Upper lobe of left lung (tissue), 6 donors: ENCODE measurements at places on chromosomes 7 and 10. TPM values are rescaled to one million over a fixed set of nuclear protein-coding genes. Genes with fewer than 3 reads are reported as not detected.

GRCh38 chr7:146542101-146542500 is 425.5 kb downstream of the CNTNAP2 start:
- H3K36me3 ChIP-seq: no peaks in the 10 kb centered on the region
- H3K27me3 ChIP-seq: no peaks in the 10 kb centered on the region
- DNase-seq: no peak
- H3K4me3 ChIP-seq: no peak overlapping the region

The TBATA gene
- not detected for total RNA-seq

DNA sequence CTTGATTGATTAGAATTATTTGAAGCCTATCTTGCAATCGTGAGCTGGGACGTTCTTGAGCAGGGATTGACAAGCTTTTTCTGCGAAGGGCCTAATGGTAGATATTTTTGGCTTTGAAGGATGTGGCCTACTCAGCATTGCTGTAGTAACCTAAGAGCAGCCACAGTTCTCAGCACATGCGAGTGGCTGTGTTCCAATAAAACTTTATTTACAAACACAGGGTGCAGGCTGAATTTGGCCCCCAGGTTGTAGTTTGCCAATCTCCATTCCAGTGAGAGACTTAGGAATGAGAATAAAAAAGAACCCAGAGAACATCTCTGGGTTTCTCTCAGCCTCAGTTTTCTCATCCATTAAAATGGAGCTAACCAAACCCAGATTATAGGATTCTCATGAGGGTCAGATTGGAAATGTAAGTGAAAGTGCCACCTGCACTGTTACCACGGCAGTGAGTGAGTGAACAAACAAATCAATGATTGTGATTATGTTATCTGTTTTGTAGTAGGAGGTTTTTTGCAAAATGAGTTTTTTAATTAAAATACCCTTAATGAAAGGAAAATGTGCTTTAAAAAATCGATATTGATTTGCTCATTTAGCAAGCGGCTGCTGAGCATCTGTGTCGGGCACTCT is 664.0 kb downstream of the SDK1 start:
- no peaks in the 10 kb centered on the region for H3K4me1 ChIP-seq
- H3K36me3 ChIP-seq: no peaks in the 10 kb centered on the region
- no peak for DNase-seq
- H3K27me3 ChIP-seq: no peaks in the 10 kb centered on the region

The LRRN3 gene
- total RNA-seq: 0.89 TPM

The CYP3A7 gene
- total RNA-seq: 1.7 TPM

GRCh38 chr7:78134256-78134655 is 335.7 kb downstream of the PHTF2 start:
- H3K27ac ChIP-seq: no peak overlapping the region
- no peaks in the 10 kb centered on the region for H3K4me1 ChIP-seq
